Glutamatergic neuron (in vitro differentiated cells): ENCODE measurements at places on chromosomes 13 and 19.

DNA sequence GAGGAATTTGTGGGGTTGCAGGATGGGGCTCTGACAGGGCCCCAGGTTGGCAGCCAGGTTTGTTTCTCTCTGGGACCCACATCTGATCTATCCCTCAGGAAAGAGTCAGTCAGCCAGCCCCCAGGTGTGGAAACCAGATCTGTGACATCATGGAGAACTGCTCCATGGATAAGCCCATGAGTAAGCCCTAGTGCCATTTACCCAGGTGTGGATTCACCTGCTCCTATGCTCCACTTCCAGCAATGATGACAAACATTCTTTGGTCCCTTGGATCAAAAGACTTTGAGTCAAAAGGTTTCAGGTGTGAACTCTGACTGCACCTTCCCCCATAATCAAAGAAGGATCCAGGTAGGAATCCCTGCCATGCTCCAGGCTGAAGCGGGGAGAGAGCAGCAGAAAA lies 26.9 kb upstream of the IGFL4 start:
- no peaks in the 10 kb centered on the region for H3K4me1 ChIP-seq
- no peak overlapping the region for H3K27ac ChIP-seq
- no peak overlapping the region for H3K4me3 ChIP-seq
- H3K27me3 ChIP-seq = peaks cover 6% of the 10 kb centered on the region

DNA sequence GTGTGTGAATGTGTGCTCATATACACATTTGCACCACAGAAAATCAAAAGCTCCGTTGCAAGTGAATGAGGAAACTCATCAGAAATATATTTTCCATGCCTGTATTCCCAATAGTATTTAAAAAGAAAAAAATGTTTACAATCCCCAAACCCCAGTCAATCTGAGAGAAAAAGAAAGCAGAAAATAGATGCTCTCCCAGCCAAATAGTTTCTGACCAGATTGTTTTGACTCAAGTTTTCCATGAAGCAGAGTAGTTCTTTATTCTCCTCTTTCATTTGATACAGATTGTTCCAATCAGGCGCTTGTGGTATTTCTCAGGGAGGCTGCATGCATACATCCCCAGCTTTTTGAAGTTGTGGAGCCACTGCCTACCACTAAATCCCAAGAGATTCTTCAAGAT lies 110.6 kb downstream of the STARD13 start:
- H3K4me1 ChIP-seq = peaks cover 22% of the 10 kb centered on the region
- no peaks in the 10 kb centered on the region for H3K36me3 ChIP-seq
- no peak for DNase-seq
- H3K4me3 ChIP-seq = no peak overlapping the region
- peaks cover 2% of the 10 kb centered on the region for H3K27me3 ChIP-seq
- H3K27ac ChIP-seq = no peak overlapping the region

GRCh38 chr13:46565808-46566750 lies 13.1 kb downstream of the LRCH1 start:
- no peaks in the 10 kb centered on the region for H3K36me3 ChIP-seq
- no peak for DNase-seq
- H3K4me1 ChIP-seq = peaks cover 39% of the 10 kb centered on the region
- peaks cover 4% of the 10 kb centered on the region for H3K27me3 ChIP-seq
- no peak overlapping the region for H3K27ac ChIP-seq

- peaks cover 10% of the 10 kb centered on the region for H3K27me3 ChIP-seq
- no peak for DNase-seq
- no peak overlapping the region for H3K4me3 ChIP-seq
- peaks cover 8% of the 10 kb centered on the region for H3K4me1 ChIP-seq
Observed at GRCh38 chr19:42068361-42068755, 1.6 kb downstream of the GRIK5 start.

- H3K4me3 ChIP-seq = no peak overlapping the region
- H3K27ac ChIP-seq = no peak overlapping the region
- no peaks in the 10 kb centered on the region for H3K36me3 ChIP-seq
- no peak for DNase-seq
- no peaks in the 10 kb centered on the region for H3K27me3 ChIP-seq
Observed at GRCh38 chr13:82717249-82717648, 1165.0 kb downstream of the SLITRK1 start.

GRCh38 chr13:42361701-42362100 lies 89.7 kb downstream of the AKAP11 start:
- no peak for DNase-seq
- H3K4me3 ChIP-seq = no peak overlapping the region
- H3K27me3 ChIP-seq = no peaks in the 10 kb centered on the region
- H3K36me3 ChIP-seq = no peaks in the 10 kb centered on the region
- peaks cover 2% of the 10 kb centered on the region for H3K4me1 ChIP-seq
- no peak overlapping the region for H3K27ac ChIP-seq

- peak overlapping the region; percentile 66 for H3K27ac ChIP-seq
- H3K27me3 ChIP-seq = peaks cover 8% of the 10 kb centered on the region
- peaks cover 6% of the 10 kb centered on the region for H3K36me3 ChIP-seq
Observed at GRCh38 chr19:32692727-32693061, 1.1 kb downstream of the NUDT19 start.
